H9 (cell line): ENCODE measurements at places on chromosomes 12 and 14.

DNA sequence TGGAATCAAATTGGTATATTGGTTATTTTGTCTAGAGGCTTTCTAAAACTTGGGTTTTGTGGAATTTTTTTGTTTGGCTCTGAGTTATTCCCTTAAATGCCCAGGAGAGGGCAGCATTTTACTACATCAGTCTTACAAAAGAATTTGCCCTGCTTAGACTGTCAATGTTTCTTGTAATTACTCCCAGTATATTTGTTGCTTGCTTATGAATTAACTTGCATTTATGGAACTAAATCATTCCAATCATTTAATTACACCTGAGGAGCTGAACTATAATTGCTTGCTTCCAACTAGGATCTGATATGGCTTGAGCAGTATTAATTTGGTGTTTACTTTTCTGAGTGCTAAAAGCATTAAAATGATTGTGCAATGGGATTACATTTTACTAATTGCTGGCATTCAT is 48.7 kb downstream of the MIPOL1 start:
- DNase-seq: no peak

DNA sequence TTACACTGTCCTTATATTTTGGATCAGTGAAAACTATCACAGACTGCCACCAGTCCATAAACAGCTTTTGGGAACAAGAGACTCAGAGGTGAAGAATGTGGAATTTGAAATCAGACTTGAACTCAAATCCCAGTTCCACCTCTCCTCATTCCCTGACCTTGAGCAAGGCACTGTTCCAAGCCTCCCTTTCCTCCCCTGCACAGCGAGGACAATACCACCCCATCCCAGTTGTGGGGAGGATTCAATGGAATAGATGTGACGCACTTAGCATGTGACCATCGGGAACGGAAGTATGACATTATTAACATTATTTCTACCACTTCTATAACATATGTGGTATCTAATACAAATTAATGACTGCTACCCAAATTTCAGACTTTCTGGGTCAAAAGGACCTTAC is 63.5 kb downstream of the DPF3 start:
- no peak for DNase-seq

GRCh38 chr12:6026998-6027397 is 81.9 kb upstream of the ANO2 start:
- peak; percentile 8 for DNase-seq

DNA sequence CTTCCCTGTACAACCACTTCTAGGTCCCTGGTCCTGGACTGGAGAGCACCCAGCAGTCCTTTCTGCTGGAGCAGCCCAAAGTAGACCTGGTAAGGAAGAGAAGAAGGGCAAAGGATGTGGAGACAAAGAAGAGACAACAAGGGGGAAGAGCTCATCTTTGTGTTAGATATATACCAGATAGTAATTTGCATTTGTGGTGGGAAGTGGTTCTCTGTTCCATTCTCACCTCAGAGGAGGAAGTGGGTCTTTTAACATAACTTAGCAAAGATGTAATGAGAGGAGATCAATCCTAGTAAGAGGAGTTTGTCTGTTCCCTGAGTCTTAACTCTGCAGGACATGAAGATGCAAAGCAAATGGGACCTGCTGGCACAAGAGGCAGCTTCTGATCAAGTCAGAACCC is 8.0 kb downstream of the CCDC198 start:
- no peak for DNase-seq

DNA sequence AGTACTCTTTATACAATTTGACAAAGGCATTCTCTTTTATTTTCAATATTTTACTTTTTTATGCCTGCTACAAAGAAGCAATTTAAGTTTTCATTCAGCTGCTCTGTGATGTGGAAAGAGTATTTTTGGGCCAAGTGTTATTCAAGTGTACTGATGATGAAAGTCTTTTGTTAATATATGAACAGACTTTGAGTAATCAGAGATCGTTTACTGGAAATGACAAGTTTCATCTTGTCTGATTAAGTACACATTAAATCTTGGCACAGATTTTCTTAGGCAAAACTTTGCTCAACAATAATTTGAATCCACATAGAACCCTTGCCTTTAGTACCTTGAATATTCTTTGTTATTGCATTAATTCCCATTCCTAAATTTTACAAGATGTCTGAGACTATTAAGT is 13.3 kb upstream of the PZP start:
- no peak for DNase-seq

DNA sequence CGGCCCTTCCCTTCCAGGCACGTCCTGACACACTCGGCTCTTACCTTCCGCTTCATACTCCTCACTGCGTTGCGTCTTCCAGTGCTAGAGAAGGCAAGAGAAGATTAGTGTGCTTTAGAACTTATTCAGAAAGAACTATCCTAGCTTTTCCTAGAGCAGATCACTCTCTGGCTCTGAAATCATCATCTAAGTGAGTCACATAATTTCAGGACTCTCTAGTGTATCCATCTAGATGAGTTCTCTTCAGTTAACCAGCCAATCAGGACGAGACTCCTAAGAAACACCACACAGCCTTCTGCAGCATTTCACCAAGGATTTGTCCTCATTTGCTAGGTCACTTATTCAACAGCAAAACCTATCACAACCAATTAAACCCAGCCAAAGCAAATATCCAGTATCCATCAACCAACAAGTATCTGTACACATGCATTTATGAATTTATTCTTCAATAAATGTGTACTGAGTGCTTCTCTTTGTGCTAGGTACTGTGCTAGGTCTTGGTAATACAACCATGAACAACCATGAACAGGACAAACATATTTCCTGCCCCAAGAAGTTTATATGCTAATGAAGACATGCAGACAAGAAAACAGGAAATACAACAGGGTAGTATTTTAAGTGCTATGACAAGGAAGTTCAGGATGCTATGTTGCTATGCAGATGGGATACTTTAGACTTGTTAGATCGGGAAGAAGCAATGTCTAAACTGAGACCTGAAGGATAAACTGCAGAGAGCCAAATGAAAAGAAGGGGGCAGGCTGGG is 52.1 kb downstream of the NIN start:
- DNase-seq: no peak

DNA sequence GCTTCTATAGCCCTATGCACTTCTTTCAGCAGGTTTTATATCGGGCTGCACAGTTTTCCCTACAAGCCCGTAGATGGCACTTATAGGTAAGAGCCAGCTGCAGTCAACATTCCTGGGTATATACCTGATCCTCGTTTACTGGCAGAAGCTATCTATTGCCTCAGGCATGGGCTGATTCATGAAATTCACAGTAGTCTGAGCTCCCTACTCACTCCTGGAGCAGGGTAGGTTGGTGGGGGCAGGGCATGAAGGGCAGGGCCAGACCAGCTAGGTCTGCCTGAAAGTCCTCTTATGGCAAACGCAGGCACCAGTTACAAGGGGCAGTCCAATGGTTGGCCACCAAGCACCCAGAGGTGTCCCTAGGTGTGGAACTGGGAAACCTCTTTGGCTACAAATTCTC is 345.8 kb downstream of the RPS29 start:
- DNase-seq: peak; percentile 38

DNA sequence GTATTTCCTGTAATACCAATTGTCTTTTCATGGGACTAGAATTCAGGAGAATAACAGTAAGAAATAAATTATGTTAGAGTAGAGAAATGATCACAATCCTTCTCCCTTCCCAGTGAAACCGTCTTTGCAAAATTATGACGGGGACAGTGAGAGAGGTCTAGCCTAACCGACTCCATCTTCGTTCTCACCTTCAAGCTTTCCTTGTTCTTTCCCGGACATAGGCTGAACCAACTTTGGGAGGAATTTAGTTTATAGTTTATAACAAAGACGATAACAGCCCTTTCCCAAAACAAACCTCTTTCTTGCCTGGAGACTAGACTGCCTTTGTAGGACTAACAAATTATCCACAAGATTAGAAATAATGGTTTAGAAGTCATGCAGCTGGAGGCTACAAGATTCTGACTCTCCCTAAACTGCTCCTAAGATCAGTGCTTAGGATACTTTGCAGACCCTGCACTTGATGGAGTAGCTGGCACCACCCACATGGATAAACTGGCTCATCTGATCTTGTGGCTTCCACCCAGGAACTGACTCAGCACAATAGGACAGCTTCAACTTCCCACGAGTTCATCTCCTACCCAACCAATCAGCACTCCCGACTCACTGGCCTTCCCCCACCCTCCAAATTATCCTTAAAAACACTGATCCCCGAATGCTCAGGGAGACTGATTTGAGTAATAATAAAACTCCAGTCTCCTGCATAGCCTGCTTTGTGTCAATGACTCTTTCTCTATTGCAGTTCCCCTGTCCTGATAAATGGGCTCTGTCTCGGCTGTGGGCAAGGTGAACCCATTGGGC is 521.2 kb upstream of the TBX3 start:
- peak; percentile 45 for DNase-seq

- DNase-seq: no peak
Observed at GRCh38 chr12:5176036-5176435, 132.4 kb downstream of the KCNA5 start.

DNA sequence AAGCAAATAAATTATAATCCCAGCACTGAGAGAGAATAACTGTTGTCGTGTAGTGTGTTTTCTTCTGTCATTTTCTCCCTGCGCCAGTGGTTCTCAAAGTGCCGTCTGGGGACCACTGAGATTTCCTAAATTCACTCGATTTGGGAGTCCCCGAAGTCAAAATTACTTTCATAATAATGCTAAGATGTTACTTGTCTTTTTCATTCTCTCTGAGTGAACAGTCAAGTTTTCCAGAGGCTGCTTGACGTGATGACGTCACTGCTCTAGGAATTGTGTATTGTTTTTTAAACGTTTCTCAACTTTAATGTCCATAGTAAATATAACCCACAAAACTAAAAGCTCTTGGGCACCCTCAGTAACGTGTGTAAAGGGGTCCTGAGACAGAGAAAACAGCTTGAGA is 796 bp upstream of the POP5 start:
- DNase-seq: no peak

DNA sequence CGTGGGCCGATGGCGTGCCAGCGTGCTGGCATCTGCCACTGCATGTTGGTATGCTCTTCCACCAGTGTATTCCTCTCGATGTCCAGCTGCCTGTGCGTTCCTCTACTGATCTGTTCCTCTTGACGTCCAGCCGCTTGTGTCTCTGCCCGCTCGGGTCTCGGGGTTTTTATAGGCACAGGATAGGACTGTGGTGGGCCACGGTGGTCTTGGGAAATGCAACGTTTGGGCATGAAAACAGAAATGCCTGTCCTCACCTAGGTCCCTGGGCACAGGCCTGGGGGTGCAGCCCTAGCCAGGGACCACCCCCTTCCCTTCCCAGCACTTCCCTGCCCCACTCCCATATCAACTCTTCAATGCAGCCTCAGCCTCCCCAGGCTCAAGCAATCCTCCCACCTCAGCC is 10.3 kb upstream of the GALNT6 start:
- peak; percentile 19 for DNase-seq

GRCh38 chr14:61565181-61565580 is 130.1 kb upstream of the HIF1A start:
- DNase-seq: no peak

GRCh38 chr12:54601841-54602240 is 13.4 kb upstream of the PPP1R1A start:
- DNase-seq: peak; percentile 33

GRCh38 chr12:8605057-8605456 is 7.6 kb downstream of the AICDA start:
- peak; percentile 30 for DNase-seq

DNA sequence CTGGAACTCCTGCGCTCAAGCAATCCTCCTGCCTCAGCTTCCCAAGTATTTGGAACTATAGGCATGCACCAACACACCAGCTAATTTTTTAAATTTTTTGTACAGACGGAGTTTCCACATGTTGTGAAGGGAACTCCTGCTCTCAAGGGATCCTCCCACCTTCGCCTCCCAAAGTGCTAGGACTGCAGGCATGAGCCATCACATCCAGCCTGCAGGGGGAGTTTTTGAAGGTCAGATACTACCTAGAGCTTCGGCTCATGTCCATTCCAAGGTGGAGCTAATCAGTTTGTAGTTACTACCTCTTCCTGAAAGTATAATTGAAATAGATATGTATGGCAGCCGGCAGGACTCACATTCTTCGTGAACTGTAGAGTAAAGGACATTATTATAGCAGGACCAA is 3.7 kb upstream of the TAS2R19 start:
- DNase-seq: peak; percentile 83

DNA sequence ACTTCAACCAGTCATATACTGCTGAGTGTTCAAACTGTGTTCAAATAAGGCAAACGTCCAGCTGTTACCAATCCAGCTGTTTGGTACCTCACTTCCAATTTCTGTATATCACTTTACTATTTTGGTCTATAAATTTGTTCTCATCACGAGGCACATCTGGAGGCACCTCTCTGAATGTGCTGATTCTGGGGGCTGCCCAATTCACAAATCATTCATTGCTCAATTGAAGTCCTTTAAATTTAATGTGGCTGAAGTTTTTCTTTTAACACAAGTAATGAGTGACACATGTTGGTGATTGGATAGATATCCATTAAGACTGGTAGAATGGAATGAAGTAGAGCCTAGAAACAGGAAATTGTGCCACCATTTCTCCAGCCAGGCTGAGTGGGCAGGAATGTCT is 617.0 kb upstream of the TMEM132C start:
- DNase-seq: no peak

GRCh38 chr14:96177766-96178375 is 26.8 kb upstream of the BDKRB2 start:
- DNase-seq: no peak

GRCh38 chr14:53670701-53671100 is 285.9 kb downstream of the BMP4 start:
- no peak for DNase-seq

GRCh38 chr12:120131116-120131515 is 14.6 kb upstream of the RAB35 start:
- DNase-seq: no peak

DNA sequence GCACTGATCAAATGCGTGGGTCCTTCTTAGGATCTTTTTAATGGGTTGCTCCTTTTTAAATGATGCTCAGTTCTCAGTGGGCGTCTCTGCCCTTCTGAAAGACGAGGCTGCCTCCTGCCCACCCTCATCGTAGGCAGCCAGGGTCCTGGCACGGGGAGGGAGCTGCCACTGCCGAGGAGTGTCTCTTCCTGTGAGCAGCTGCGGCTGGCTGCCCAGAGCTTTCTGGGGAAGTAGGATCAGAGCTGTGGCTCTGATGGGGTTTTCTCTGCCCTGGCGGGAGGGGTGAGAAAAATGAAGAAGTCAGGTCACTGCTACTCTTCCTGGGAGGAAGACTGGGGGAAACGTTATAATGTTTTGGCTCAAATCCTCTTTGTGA is 31.1 kb upstream of the BEGAIN start:
- no peak for DNase-seq

DNA sequence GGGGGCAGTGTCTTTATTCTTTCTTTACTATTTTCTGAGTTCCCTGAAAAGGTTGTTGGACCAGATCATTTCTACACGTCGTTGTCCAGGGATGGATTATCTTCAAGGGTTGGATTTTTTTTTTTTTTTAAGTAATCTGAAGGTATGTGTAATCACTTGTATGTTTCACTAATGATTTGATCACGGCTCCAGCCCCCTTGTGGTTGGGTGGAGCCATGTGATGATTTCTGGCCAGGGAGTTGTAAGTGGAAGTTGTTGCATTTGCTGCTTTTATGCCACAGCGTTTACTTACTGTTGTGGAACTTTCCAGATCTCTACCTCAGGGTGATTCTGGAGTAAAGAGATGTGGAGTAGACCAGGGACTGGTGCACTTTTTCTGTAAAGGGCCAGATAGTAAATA is 390.3 kb downstream of the AACS start:
- DNase-seq: no peak

GRCh38 chr12:1319212-1319611 is 275.2 kb downstream of the FBXL14 start:
- DNase-seq: no peak

GRCh38 chr12:8519171-8519570 is 5.9 kb downstream of the CLEC4D start:
- DNase-seq: no peak
